ENCODE measurements at places on chromosomes 4 and X. TPM values are rescaled to one million over a fixed set of nuclear protein-coding genes. Genes with fewer than 3 reads are reported as not detected.

Gene IGFBP7
- 188 TPM for total RNA-seq

Gene PNMA6F
- total RNA-seq = not detected

Gene NUDT11
- total RNA-seq = 3.0 TPM

Gene DCAF12L2
- total RNA-seq = 0.13 TPM

Gene MAGED1
- total RNA-seq = 91.7 TPM

Gene GPR173
- total RNA-seq = not detected

Gene CCNG2
- total RNA-seq = 3.6 TPM

Gene BBS12
- total RNA-seq = 2.2 TPM

Gene HSFX3
- not detected for total RNA-seq

Gene UGT2A2
- total RNA-seq = not detected

Gene SSX1
- total RNA-seq = not detected

Measured in A549 treated with dexamethasone at 1 μM for 4 hours (cell line).